ENCODE measurements at places on chromosomes 6 and 20.
A peak's percentile ranks its signal among the peaks of the same experiment; 100 is the strongest.

DNA sequence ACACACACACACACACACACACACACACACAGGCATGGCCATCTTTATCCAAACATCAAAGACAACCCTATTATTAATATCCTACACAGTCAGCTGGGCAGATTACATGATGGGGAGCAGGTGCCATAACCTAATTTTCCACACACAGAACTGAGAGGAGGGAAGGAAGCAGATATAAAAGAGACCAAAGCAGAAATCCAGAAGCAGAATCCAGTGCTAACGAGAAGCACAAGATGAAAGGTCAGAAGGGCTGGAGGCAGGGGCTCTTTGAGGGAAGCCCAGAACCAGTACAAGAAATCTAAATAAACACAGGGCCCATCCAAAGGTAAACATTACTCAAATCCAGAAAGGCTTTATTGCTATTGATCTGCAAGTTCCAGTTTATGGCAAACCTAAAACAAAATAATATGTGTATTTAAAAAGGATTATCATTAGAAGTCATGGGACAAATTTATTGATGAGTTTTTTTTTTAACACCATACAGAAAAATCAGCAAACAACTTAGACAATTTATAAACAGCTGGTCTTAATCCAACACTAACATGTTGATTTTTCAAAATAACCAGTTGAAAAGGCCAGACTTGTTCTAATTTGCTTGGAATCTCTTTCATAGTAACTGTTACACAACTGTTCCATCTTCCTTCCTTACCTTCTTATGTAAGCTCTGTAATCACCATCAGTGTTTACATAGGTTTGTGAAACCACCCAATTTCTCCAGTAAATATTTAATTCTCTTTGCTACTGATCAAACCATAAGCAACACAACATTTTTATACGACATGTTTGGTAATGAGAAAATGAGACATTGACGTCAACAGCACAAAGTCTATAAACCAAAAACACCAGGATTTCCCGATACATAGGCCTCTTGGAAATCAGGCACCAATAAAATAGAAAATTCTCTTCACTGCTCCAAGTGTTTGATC is 34.2 kb downstream of the SLC23A2 start:
- DNase-seq, result no peak

- DNase-seq, result no peak
Measured at GRCh38 chr20:62766716-62767115, 29.6 kb upstream of the MRGBP start.

GRCh38 chr6:111559188-111560097 is 46.2 kb downstream of the TRAF3IP2 start:
- DNase-seq, result no peak

GRCh38 chr6:53492860-53493634 is 51.9 kb downstream of the GCLC start:
- DNase-seq, result peak; percentile 15

GRCh38 chr6:148611213-148611612 is 135.6 kb upstream of the UST start:
- no peak for DNase-seq
